ENCODE measurements at places on chromosomes 3 and 15. TPM values are rescaled to one million over a fixed set of nuclear protein-coding genes. Genes with fewer than 3 reads are reported as not detected.

Gene GOLGA8G
- not detected for total RNA-seq

Gene MORC1
- not detected for total RNA-seq

Gene XYLB
- total RNA-seq, result 4.3 TPM

Gene ARGFX
- total RNA-seq, result not detected

Gene SLC28A2
- total RNA-seq, result not detected

Gene VGLL3
- 6.8 TPM for total RNA-seq

Gene IDH3A
- 66.0 TPM for total RNA-seq

Gene NR2E3
- 0.16 TPM for total RNA-seq

Gene AHSG
- not detected for total RNA-seq

Gene THBS1
- 23.9 TPM for total RNA-seq

Gene RFTN1
- total RNA-seq, result 4.0 TPM

Gene ADCY5
- total RNA-seq, result 0.44 TPM

Gene GRM2
- 0.04 TPM for total RNA-seq

Gene IL17RD
- 1.3 TPM for total RNA-seq

Gene IGF1R
- 44.0 TPM for total RNA-seq

Gene GAP43
- total RNA-seq, result not detected

Gene CCRL2
- total RNA-seq, result 0.18 TPM

Gene RBPMS2
- 6.5 TPM for total RNA-seq

Gene EPHA3
- not detected for total RNA-seq

All from A549 treated with CORT108297 at 1 μM for 4 hours (cell line).